ENCODE measurements at places on chromosomes 5 and 9. TPM values are rescaled to one million over a fixed set of nuclear protein-coding genes. Genes with fewer than 3 reads are reported as not detected.

DNA sequence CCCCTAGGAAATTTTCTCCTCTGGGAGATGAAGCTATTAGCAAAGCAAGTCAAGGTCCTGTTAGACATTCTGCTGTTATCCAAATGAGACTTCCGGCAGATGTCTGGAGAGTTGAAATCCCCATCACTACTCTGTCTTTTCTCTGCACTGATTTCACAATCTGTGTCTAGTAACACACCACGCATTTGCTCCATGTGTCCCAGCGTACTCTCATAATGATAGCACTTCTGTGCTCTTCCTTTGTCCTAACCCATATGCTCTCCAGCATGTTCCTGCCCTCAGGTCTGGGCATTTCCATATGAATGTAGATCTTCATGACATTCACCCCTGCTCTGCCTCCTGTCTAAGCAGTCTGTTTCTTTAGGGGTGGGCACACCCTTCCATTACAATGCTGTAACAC is 1949.0 kb upstream of the WWC1 start:
- H3K4me3 ChIP-seq: no peak overlapping the region
- H3K36me3 ChIP-seq: no peaks in the 10 kb centered on the region
- no peak for DNase-seq
- no peaks in the 10 kb centered on the region for H3K4me1 ChIP-seq

- no peaks in the 10 kb centered on the region for H3K4me1 ChIP-seq
- H3K4me3 ChIP-seq: no peak overlapping the region
- no peaks in the 10 kb centered on the region for H3K36me3 ChIP-seq
- no peaks in the 10 kb centered on the region for H3K27me3 ChIP-seq
These were observed 892.6 kb downstream of the TAF11L14 start for GRCh38 chr5:18526792-18527405.

DNA sequence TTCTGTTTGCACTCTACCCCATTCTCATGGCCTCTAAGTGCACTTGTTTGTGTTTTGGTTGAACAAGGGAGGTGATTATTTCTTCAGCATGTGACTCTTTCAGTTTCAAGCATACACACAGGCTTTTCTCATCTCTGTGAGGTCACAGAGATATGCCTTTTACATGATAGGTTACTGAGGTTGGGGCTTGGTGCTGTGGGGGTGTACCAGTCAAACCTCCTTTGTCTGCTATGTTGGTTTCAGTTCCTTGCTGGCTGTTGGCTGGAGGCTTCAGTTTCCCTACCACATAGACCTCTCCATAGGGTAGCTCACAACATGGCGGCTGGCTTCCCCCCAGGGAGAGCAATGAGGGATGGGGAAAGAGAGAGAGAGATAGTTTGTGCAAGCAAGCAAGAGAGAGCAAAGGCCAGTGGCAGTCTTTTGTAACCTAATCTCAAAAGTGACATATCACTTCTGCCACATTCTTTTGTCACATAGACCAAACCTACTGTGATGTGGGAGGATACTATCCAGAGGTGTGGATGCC is 96.7 kb upstream of the SEMA6A start:
- H3K27me3 ChIP-seq: no peaks in the 10 kb centered on the region
- DNase-seq: no peak
- no peaks in the 10 kb centered on the region for H3K36me3 ChIP-seq
- no peak overlapping the region for H3K27ac ChIP-seq
- no peak overlapping the region for H3K4me3 ChIP-seq

Gene TAF1L
- 0.08 TPM for total RNA-seq

Gene KCNIP1
- total RNA-seq: not detected

- H3K4me1 ChIP-seq: peaks cover 19% of the 10 kb centered on the region
- H3K4me3 ChIP-seq: no peak overlapping the region
- no peak overlapping the region for H3K27ac ChIP-seq
- no peaks in the 10 kb centered on the region for H3K27me3 ChIP-seq
- peaks cover 13% of the 10 kb centered on the region for H3K36me3 ChIP-seq
- DNase-seq: no peak
These were observed 6.5 kb downstream of the CAST start for GRCh38 chr5:96668725-96669124.

GRCh38 chr5:28499766-28500290 is 1461.4 kb upstream of the CDH9 start:
- no peak for DNase-seq
- H3K4me1 ChIP-seq: no peaks in the 10 kb centered on the region
- no peak overlapping the region for H3K27ac ChIP-seq
- no peaks in the 10 kb centered on the region for H3K36me3 ChIP-seq
- no peaks in the 10 kb centered on the region for H3K27me3 ChIP-seq

DNA sequence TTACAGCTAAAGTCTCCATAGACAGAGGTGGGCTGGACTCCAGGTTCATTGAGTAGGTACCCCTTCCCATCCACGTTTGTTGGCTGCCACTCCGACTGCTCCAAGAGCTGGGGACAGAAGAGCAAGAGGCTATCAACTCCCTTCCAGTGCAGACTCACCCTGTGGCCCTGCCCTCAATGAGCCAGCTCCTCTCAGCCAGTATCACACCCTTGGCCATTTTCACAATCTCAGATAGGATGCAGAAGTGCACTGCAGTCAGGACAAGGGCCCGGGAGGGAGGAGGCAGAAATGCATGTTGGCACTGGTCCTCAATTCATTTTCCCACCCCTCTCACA is 6.2 kb downstream of the IRF1 start:
- H3K36me3 ChIP-seq: peaks cover 56% of the 10 kb centered on the region
- DNase-seq: peak; percentile 29
- H3K27ac ChIP-seq: peak overlapping the region; percentile 65
- H3K4me3 ChIP-seq: no peak overlapping the region
- no peaks in the 10 kb centered on the region for H3K27me3 ChIP-seq
